G401 (cell line): ENCODE measurements at places on chromosomes 1 and 21.

GRCh38 chr1:21865609-21865942, 53.5 kb downstream of the LDLRAD2 start:
- no peak for DNase-seq

DNA sequence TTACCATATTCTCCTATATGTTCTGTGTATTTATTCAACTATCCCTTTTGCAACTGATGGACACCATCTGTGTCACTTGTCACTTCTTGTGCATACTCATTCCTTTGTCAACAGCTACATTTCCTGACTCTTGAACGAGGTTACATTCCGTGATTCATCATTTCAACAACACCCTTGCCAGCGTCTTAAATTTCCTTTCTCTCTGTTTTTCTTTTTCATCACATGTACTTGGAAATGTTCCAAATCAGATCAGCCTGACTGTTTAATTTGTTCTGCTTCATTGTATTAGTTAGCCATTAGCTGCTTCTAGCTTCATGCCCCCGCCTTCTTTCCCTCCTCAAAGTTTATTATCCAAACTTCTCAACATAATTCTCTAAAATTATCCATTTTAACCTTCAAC, 173.0 kb downstream of the ADGRL4 start:
- no peak for DNase-seq

- no peak for DNase-seq
Measured at GRCh38 chr21:32320726-32321125, 22.1 kb downstream of the MRAP start.

- DNase-seq, result no peak
Measured at GRCh38 chr1:96492236-96492635, 229.3 kb upstream of the PTBP2 start.

DNA sequence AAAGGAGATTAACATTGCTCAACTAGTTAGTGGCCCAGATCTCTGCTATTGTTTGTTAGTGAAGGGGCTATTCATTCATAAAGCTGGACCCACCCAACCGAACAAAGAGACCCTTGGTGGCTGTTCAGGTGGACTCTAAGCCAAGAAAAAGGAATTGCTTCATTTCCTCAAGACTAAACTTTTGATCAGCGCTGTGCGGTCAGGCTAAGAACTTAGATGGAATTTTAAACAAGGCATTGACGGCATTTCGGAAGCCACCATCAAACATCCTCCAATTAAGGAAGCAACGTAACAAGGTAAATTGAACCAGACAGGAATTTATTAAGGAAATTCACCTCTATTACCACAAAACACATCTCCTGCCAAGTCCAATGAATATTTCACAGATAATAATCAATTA, 19.9 kb upstream of the SHCBP1L start:
- DNase-seq, result no peak

DNA sequence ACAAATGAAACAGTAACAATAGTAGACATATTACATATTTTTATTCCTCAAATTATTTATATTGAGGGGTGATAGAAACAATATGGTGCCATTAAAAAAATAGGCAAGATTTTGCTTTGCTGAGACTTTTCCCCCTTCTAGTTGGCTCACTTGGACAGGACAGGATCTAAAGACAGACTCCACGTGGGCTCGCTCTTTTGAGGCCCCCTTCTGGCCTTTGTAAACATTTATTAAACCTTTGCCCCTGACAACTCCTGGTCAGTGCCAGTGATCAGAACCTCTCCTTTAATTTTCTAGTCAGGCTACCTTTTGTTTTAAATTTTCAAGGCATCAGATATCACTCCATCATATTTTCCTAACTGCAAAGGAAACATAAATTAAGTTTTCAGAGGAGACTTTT, 49.7 kb upstream of the IFI44L start:
- no peak for DNase-seq

DNA sequence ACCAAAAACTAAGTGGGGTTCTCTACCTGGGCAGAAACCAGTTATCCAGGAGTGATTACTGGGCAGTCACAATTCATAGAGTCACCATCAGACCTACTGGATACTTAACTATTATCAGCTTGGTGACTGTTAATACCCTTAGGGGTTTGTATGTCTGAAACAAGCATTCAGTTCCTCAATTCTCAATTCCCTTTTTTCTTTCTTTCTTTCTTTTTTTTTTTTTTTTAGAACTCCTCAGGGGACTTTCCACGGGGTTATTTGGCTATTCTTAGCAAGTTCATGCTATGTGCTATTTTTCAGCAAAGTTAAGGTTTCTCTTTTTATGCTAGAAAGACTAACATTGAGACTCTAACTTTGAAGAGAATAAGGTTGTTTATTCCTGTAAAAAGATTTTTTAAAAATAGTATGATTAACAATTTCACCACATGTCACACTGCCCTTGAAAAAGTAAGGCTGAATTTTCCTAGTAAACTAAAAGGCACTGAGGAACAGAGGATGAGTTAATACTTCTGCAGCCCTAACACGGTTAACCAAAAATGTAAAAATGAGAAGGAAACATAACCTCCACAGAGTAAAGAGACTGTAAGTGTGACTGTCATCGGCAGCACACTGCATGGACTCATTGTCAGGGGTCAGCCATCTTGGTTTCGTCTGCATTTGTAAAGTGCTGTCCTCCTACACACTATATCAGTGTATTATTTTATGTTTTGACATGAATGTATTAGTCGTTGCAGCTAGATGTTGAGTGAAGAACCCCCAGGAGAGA, 310.2 kb downstream of the NTNG1 start:
- DNase-seq, result no peak

DNA sequence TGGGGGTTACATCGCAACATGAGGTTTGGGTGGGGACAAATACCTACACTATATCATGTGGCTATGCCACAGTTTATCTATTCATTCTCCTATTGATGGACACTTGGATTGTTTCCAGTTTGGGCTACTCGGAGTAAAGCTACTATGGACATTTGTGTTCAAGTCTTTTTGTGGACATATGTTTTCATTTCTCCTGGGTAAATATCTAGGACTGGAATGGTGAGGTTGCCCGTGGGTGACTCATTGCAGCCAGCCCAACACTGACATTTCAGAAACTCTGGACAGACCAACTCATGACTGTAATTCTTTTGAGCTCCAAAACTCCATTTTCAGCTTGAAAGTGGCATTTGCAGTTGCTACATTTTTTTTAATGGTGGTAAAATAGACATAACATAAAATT, 82.7 kb downstream of the KAZN start:
- DNase-seq, result no peak

DNA sequence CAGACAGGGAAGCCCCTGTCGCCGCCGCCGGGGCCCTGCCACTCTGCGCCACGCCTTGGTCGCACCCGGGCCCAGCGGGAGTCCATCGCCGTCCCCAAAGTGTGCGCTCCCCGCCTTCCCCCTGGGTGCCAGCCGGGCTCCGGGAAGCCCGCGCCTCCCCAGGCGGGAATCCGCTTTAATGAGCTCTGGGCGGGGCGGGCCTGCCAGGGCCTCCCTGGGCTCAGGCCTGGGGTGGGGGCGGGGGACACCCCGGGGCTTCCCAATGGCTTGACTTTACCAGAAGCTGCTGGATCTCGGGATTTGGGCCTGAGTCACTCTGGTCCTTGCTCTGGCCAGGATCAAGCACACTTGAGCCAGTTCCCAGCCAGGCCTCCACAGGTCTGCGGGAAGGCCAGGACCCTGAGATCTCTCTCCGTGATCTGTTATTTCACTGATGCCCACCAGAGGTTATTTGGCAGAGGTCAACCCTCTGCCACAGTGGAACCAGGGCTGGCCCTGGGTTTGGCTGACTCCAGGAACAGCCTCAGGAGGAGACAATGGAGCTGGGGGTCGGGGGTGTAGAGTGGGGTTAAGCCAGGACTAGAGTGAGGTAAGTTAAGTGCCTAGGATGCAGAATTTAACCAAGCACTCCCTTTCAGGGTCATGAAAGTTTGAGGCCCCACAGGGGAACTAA, 178.4 kb upstream of the EDN2 start:
- DNase-seq, result peak; percentile 18

DNA sequence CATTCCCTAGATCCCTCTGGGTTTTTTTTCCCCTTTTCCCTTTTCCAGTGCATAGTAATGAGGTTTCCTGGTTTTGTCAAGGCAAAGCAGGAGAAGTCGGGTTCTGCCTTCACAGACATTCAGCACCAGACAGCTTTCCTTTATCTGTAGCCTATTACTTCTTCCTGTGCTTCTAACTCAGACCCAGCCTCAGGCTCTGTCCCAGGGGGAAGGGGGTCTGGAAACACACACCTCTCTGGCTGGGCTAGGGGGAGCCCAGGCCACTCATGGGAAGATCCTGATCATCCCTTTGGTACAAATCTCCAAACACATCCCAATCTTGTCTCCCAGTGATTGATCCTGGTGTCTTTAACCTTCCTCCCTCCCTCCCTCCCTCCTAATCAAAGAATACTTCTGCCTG, 656.4 kb downstream of the LMO4 start:
- no peak for DNase-seq

GRCh38 chr1:109930252-109930993, 19.8 kb downstream of the CSF1 start:
- no peak for DNase-seq

- no peak for DNase-seq
Measured at GRCh38 chr1:176056312-176056711, 150.8 kb downstream of the COP1 start.

GRCh38 chr1:245378311-245378722, 223.5 kb downstream of the KIF26B start:
- no peak for DNase-seq

GRCh38 chr1:168469690-168470089, 74.1 kb downstream of the XCL2 start:
- DNase-seq, result no peak

DNA sequence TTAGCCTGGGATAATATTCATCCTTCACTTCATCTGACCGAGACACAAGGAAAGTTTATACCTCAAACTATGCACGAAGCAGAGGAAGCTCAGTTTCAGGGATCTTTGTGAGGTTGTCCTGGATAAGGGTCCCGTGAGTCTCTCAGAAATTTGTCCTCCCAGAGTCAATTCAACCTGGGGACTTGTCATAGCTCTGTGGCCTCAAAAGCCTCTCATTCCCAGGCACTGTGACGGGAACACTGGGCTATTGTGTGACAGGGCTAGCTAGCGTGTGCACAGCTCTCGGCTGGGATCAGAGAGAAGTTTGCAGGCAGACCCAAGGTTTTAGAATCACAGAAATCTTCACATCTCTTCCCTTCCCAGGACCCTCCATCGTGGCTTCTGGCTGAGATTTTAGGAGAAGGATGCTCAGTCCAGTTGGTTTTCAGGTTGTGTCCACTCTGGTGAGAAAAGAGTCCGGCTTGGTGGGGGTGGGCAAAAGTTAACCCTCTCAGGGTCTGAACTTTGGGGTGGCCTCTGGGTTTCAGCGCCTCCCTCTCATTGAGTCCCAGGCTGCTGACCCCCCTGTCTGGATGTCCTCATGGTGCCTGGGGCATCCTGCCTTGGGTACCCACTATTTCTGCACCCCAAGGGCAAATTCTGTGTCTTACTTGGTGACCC, 20.4 kb upstream of the LBR start:
- DNase-seq, result no peak

- DNase-seq, result no peak
Measured at GRCh38 chr1:67818725-67819301, 14.5 kb downstream of the GNG12 start.

DNA sequence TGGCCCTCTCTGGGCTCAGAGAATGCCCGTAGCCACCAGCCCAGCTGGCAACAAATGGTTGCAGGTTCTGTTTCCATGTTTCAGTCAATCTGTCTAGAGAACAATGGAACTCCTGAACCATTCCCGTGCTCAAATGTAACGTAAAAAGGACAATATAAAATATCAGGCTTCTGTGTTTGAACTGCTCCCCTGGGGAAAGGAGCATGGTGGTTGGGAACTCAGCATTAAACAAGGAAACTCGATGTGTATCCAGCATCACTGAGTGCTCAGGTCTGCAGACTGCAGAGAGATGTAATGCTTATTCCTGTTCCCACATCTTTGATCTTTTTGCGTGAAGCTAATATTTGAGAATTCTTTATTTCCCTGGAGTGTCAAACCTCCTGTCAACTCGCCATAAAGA, 326.5 kb downstream of the KIF26B start:
- DNase-seq, result peak; percentile 57

DNA sequence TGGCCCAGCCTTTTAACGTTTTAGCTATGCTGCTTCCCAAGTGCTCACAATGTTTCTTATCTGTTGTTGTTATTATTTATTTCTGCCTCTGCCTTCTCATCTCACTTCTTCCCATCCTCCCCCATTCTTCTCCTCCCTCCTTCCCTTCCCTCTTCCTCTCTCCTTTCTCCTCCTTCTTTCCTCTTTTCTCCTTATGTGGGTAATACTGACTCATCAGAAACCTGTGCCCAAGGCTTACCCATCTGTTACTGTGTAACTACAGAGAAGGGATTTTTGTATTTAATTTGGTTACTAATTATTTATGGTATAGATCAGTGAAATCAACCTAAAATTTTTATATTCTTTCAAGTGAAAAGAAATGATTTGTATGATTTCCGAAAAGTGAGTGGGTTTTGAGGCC, 120.3 kb downstream of the KCNK2 start:
- no peak for DNase-seq

- DNase-seq, result no peak
Measured at GRCh38 chr1:39116860-39117728, 87.4 kb upstream of the MACF1 start.

DNA sequence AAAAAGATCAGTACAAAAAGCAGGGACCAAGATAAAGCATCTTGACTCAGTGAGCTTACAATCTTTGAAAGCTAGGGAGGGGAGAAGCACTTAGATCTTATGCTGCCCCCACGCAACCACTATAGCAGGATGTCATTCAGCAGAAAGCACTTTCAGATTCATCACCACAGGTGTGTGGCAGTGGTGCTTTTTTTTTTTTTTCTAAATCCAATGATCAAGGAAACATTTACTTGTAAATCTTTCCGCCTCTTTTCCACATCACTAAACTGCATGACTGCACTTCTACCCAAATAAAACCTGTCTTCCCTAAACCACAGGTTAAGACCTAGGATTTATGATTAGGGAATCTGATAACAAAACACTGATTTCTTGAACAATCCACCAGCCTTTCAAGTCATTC, 154.8 kb downstream of the SLC45A1 start:
- DNase-seq, result no peak

GRCh38 chr1:205172729-205173366, 38.7 kb downstream of the DSTYK start:
- DNase-seq, result no peak

DNA sequence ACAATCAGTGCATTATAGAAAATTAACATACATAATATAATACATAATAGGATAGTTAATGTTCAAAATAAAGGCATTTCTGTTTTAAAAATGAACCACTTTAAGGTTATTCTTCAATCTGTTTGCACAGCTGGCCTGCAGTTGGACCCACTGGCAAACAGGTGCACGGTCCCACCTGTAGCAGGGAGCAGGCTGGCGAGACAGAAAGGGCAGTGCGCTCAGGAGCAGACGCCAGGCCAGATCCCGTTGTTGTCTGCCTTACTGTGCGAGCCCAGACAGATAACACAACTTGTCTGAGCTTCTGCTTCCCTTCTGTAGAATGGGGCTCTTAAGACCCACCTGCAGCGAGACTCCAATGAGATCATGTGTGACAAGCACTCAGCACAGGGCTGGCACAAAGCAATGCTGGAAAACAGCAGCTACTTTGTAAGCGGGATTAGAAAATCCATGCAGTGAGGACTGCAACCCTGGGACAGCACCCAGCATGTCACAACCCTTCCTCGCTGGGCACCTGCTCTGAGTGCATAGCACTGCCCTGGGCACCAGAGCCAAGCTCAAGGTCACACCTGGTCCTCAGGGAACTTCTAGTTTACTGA, 33.5 kb downstream of the VPS26C start:
- no peak for DNase-seq
